ENCODE measurements at places on chromosomes 2 and 18.
A peak's percentile ranks its signal among the peaks of the same experiment; 100 is the strongest.

DNA sequence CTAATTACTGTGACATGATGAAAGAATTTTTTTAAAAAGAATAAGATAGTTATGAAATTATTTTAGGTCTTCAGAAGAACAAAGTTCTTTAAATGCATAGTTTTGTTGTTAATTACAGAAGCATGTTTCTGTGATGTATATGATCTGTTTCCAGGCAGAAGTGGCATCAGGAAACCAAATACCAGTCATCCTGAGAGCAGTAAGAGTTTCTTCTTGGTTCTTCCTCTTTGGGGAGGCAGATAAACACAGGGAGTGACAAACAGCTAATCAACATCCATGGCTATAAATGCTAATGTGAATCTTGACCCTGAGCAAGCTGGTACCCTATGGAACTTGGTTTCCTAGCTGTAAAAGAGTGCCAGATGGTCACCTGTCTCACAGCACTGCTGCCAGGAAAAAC lies 29.2 kb downstream of the WIPF1 start:
- DNase-seq, result no peak

- DNase-seq, result no peak
Measured at GRCh38 chr2:88913280-88913679, 221.8 kb downstream of the RPIA start.

- no peak for DNase-seq
Measured at GRCh38 chr18:58315041-58315440, 271.0 kb downstream of the NEDD4L start.

DNA sequence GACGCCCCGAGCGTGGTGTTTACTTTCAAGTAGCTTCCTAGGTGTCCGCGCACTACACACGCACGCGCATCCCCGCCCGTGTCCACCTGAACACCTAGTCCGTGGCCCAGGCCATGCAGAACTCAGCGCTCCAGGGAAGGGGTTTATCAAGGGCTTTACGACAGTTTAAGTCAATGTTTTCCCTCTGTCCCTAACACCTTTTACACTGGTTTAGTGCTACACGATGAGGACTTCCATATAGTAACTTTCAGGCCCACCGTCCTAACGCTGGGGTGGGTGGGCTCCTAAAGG lies 1.4 kb upstream of the BCL2 start:
- no peak for DNase-seq

DNA sequence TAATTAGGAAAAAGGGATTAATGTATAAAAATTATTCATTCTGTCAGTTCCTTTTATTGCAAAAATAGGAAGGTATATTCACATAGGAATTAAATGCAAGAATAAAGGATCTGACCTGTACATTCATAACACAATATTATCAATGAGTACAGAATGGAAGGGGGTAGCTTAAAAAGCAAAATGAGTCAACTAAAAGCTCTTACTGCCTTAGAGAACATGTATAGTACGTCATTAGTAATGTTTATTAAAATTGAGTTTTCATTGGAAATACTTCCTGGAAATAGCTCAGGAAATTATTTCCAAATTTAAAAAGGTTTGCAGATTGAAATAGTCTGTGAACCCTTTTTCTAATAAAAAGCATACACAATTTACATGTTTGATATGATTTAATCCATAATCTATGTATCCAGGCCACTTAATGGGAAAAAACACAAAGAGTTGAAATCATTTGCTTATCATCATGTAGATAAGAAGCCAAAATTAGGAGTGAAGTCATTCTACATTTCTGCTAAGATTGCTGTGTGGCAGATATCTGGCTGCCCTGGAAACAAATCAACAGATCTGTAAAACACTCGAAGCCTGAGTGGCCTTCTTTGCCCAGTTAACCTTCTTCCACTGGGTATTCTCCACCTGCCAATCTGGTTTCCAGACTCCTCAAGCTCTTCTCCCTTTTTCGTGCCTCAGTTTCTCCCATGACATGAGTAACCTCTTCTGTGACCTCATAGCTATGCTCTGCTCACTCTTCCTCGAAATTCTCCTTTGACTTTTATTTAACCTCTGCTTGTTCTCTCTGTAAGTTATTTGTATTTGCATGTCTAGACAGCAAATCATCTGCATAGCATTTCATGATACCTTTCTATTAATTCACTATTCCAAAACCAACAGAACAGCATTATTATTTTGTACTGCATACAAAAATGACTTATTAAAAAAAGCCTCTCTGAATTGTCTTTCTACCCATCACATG lies 181.2 kb upstream of the REV1 start:
- DNase-seq, result no peak

- peak; percentile 10 for DNase-seq
Measured at GRCh38 chr2:25821225-25822056, 56.8 kb downstream of the ASXL2 start.

- no peak for DNase-seq
Measured at GRCh38 chr2:115460008-115460407, 1017.6 kb downstream of the DPP10 start.

GRCh38 chr2:196544906-196545433 lies 94.5 kb upstream of the CCDC150 start:
- no peak for DNase-seq

GRCh38 chr2:133415210-133415876 lies 152.9 kb downstream of the NCKAP5 start:
- DNase-seq, result no peak

DNA sequence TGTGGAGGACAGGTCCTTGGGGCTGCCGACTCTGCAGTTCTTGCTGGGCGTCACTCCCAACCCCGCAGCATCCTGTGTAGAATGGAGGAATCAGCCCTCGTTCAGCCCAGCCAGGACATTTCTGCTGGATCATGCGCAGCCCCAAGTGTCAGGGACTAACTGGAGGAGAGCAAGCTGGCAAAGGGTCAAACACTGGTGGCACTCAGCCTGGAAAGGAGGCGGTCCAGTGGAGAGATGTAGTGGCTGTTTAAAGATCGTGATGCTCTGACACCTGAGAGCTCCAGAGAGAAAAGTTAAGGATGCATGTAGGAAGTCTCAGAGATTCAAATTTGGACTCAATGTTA lies 63.6 kb upstream of the SH3RF3 start:
- DNase-seq, result no peak

DNA sequence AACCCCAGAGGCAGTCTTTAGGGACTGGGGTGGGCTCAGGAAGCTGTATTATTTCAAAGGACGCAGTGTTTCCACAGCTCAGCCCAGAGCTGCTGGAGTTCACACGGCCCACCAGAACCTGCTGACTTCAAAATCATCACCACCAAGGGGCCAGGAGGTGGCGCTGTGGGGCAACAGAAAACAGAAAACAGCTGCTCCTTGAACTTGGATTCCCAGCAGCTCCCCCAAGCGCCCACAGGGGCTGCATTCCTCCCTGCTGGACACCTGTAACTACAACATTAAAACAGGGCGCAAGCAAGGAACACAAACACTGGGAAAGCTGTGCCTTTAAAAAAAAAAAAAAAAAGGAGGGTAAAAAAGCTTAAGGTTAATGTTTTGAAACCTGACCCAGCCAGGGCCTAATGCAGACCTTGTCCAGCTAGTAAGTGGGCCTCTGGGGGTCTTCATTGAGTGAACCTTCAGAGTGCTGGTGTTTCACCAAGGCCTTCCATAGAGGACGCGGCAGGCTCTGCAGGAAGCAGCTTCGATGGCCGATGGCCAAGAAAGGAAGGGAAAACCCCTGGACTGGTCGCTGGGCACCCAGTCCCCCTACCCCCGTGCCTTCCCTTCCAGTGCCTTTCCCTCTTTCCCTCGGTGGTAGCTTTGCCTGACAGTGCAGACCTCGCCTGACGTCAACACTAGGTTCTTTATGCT lies 25.9 kb downstream of the MLPH start:
- peak; percentile 90 for DNase-seq

DNA sequence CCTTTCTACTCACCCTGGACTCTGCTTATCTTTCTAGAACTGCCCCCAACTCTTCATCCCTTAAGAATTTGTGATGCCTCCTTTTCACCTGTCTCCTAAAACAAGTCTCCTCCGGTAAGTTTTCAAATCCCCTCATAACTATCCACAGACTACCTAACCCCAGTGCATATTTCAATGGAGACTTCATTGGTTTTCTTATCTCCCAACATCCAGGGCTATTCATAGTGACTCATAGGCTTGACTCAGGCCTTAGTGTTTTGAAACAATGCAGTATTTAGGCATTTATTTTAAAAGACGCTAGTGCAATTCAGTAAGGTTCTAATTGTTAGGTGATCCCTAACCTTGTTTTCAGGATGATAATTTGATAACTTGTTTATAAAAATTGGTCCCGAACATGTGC lies 399.2 kb downstream of the CPS1 start:
- no peak for DNase-seq

- DNase-seq, result peak; percentile 91
Measured at GRCh38 chr2:68287580-68288441, 31.9 kb downstream of the CNRIP1 start.

DNA sequence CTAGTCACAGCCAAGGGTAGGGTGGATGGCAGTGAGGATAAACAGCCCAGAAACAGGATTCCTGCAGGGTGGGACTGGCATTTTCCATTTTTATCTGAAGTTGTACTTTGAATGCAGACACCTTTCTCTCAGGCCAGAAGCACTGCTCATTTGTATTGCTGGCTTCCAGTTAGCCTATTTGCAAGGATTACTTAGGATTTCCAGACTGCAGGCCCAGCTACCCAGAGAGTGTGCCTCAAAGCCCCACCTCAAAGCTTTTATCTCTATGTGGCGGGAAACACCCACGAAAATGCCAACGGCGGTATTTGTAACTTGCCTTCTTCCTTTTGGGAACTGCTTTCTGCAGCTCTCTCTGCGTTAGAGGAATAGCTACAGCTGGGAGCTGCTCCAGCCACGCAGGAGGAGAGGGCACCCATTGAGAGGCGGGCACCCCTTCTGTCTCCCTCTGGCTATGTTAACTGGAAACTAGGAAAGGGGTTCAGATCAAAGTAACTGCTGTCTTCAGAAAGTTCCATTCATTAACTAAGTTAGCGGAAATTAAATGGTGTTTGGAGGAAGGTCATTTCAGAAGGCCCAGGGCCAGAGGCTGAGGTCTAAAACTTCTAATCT lies 144.9 kb downstream of the TGIF1 start:
- peak; percentile 91 for DNase-seq

DNA sequence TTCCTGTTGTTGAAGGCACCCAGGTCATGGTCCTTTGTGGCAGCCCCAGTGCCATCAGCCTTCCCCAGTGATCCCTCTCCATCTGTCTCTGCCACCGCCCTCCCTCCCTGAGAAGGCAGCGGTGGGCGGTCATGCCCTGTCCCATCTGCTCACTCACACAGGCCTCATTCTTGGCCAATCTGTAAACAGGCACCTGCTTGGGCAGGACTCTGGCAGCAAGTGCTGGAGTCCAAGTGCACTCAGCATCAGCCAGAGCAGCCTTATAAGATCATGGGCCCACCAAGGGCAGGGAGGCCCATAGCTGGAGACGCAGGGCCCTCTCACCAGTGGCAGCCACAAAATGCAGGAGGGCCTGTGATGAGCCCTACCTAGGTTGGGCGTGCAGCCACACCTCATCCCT lies 140.9 kb downstream of the TWIST2 start:
- DNase-seq, result no peak

DNA sequence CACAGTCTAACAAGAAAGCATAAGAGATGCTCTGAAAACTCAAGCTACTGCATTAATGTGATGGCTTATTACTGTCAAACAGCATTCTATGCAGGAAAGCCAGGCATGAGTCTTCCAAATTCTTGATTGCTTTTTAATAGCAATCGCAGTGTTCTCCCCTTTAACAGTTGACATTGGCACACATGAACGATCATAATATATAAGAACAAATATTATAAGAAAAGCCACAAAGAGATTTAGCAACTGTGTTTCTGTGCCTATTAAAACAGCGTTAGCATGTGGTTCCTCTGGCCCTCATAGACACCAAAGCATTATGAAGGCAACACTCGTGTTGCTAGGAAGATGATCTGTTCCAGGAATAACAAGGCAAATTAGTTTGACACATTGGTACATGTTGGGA lies 245.0 kb downstream of the ACKR3 start:
- no peak for DNase-seq

- DNase-seq, result no peak
Measured at GRCh38 chr2:164705412-164706167, 84.3 kb upstream of the GRB14 start.

DNA sequence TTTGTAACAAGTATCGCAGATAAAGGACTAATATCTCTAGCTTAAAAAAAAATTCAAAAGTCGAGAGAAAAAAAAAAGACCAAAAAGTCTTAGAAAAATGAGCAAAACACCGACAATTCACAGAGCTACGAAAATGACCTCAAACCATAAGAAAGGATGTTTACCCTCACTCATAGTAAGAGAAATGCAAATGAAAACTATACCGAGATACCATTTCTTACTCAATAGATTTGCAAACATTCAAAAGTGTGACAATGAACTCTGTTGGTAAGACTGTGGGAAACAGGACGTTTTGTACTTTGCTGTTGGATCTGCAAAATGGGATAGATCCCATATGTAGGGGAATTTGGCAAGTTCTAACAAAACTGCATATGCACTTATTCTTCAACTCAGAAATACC lies 39.9 kb upstream of the LDAH start:
- no peak for DNase-seq

DNA sequence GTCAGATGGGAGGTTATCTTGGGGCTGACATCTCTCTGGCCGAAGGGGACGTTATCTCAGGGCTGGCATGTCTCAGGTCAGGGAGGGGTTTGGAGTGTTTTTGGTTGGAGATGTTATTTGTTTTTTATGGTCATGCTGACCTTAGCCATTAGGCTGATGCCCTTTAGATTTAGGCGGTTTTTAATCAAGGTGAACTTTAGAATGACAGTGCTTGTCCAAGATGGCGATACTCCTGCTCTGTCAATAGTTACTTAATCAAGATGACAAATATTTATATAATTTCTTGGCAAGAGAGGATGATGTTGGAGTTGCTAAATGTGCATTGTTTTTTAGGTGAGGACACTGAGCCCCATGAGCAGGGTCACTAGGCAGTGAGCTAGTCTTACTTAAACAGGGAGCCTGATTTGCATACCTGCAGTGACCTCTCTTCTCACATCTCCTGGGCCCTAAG lies 34.5 kb downstream of the MERTK start:
- no peak for DNase-seq

DNA sequence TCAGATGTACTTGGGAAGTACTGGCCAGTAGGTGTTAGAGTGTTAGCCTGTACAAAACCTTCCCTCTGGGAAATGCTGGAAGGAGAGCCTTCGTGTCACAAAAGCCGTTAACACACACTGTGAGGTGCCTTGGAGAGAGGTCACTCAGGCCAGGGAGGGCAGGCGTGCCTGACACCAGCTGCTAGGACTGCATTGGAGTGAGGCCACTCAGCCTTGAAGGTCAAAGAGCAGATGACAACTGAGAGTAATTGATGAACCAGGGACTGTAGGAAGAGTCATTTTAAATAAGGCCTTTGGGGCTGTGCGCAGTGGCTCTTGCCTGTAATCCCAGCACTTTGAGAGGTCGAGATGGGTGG lies 45.4 kb downstream of the ASAP2 start:
- DNase-seq, result no peak

All from hematopoietic multipotent progenitor cell treated with erythropoietin and hydrocortisone succinate and interleukin-3 and kit ligand, for 6 days (in vitro differentiated cells).